ENCODE measurements at places on chromosomes 3 and 15. TPM values are rescaled to one million over a fixed set of nuclear protein-coding genes. Genes with fewer than 3 reads are reported as not detected.

The MTFMT gene
- total RNA-seq, result 17.8 TPM

The CCDC39 gene
- total RNA-seq, result not detected

The ATP2C1 gene
- total RNA-seq, result 109 TPM

The SI gene
- not detected for total RNA-seq

The FBXO40 gene
- total RNA-seq, result not detected

The RASL12 gene
- total RNA-seq, result not detected

The ALDH1A3 gene
- not detected for total RNA-seq

The TGM4 gene
- not detected for total RNA-seq

The KBTBD13 gene
- not detected for total RNA-seq

The TAMM41 gene
- 20.1 TPM for total RNA-seq

The TMC3 gene
- total RNA-seq, result not detected

The PAK6 gene
- total RNA-seq, result 1.9 TPM

DNA sequence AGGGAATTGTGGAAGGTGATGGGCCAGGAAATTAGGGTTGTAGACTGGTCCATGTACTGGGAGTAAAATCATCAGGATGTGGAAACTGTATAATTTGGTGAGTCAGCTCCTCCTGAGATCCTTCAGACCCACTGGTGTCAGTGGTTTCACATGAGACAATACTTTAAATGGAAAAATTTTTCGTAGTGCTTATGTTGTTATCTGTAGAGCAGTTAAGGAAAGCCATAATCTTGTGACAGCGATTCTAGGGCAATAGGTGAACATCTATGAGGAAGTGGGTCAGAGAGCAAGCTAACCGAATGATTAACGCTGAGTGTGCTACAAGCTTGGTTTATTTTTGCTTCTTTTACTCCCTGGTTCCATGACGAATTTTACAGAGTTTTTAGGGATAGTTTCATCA, 200.6 kb downstream of the CADM2 start:
- H3K27me3 ChIP-seq, result no peaks in the 10 kb centered on the region
- peaks cover 5% of the 10 kb centered on the region for H3K36me3 ChIP-seq
- H3K4me3 ChIP-seq, result no peak overlapping the region
- no peak overlapping the region for H3K27ac ChIP-seq
- DNase-seq, result no peak

- H3K4me3 ChIP-seq, result peak overlapping the region; percentile 32
- peak; percentile 72 for DNase-seq
- H3K27ac ChIP-seq, result peak overlapping the region; percentile 14
- peaks cover 57% of the 10 kb centered on the region for H3K4me1 ChIP-seq
These were observed 25.7 kb downstream of the LIPC start for GRCh38 chr15:58457466-58457965.

- H3K4me1 ChIP-seq, result no peaks in the 10 kb centered on the region
- H3K4me3 ChIP-seq, result no peak overlapping the region
- no peak for DNase-seq
- H3K27ac ChIP-seq, result no peak overlapping the region
- no peaks in the 10 kb centered on the region for H3K36me3 ChIP-seq
These were observed 55.4 kb upstream of the LARS2 start for GRCh38 chr3:45332901-45333407.

DNA sequence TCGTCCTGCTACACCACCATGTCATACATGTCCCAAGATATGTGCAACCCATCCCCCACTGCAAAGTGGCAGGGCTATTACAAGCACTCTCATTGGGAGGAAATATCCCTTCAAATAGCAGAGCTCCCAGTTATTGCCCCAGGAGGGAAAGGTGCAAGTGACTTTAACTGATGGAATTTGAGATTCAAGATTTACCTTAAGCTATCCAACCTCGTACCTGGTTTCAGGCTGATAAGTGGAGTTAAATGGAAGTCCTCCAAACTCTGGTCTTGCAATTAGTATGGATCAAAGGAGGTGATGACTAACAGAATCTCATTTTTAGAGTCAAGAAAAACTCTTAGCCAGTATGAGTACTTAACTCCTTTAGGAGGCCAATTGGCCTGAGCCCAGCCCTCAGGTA, 2.1 kb downstream of the SLCO2A1 start:
- H3K27me3 ChIP-seq, result peaks cover 23% of the 10 kb centered on the region
- DNase-seq, result peak; percentile 12
- H3K4me1 ChIP-seq, result peaks cover 3% of the 10 kb centered on the region
- H3K4me3 ChIP-seq, result no peak overlapping the region
- no peak overlapping the region for H3K27ac ChIP-seq
- H3K36me3 ChIP-seq, result no peaks in the 10 kb centered on the region

- no peak for DNase-seq
- peaks cover 2% of the 10 kb centered on the region for H3K4me1 ChIP-seq
- no peak overlapping the region for H3K4me3 ChIP-seq
- H3K27ac ChIP-seq, result no peak overlapping the region
- no peaks in the 10 kb centered on the region for H3K36me3 ChIP-seq
- peaks cover 6% of the 10 kb centered on the region for H3K27me3 ChIP-seq
These were observed 15.1 kb downstream of the PLSCR5 start for GRCh38 chr3:146589899-146590508.

DNA sequence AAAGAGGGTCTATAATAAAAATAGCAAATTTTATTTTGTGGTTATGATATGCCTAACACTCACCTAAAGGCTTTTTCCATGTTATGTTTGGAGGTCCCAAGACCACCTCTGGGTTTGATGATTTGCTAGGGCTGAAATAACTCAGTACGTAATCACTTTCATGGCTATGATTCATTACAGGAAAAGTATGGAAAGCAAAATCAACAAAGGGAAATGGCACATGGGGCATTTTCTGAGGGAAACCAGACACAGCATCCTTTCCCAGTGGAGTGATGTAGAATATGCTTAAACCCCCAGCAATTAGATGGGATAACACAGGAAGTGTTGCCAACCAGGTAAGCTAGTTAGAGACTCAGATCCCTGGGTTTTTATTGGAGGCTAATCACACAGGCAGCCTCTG, 701.6 kb upstream of the CBLB start:
- no peak overlapping the region for H3K4me3 ChIP-seq
- no peak overlapping the region for H3K27ac ChIP-seq
- no peaks in the 10 kb centered on the region for H3K36me3 ChIP-seq
- H3K4me1 ChIP-seq, result peaks cover 6% of the 10 kb centered on the region

DNA sequence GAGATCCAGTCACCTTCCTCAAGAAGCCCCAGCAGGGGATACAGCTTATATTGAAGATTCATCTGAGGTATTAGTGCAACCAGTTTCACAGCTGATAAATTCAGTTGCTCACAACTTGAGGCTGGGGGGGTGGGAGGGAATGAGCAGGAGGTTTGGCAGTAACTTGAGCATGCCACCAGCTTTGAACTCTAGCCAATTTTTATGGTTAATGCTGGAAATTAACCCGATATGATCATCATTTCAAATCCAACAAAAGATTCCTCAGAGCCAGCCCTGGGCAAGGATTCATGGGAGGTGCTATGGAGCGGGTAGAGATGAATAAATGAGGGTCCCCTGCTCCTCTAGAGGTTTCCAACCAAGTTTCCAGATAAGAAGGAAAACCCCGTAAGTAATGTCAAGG, 73.1 kb upstream of the HES1 start:
- H3K4me1 ChIP-seq, result peaks cover 2% of the 10 kb centered on the region
- peaks cover 6% of the 10 kb centered on the region for H3K36me3 ChIP-seq
- no peak overlapping the region for H3K4me3 ChIP-seq
- no peak overlapping the region for H3K27ac ChIP-seq

DNA sequence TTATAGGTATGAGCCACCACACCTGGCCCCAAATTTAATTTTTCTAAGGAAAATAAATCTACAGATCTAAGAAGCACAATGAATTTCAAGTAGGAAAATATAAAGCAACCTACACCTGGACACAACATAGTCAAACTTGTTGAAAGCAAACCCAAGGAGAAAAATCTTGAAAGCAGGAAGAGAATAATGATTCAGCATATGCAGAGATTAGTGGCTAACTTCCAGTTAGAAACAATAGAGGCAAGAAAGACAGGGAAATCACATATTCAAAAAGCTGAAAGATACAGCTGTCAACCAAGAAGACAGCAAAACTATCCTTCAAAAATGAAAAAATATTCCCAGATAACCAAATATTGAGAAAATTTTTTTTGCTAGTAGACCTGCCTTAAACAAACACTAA, 49.4 kb downstream of the ZNF148 start:
- peaks cover 14% of the 10 kb centered on the region for H3K36me3 ChIP-seq
- DNase-seq, result no peak
- peaks cover 5% of the 10 kb centered on the region for H3K4me1 ChIP-seq
- no peak overlapping the region for H3K4me3 ChIP-seq

GRCh38 chr15:96362755-96363651, 32.5 kb downstream of the NR2F2 start:
- peaks cover 5% of the 10 kb centered on the region for H3K36me3 ChIP-seq
- H3K27me3 ChIP-seq, result peaks cover 50% of the 10 kb centered on the region
- H3K27ac ChIP-seq, result no peak overlapping the region
- peaks cover 3% of the 10 kb centered on the region for H3K4me1 ChIP-seq
- no peak for DNase-seq

- H3K36me3 ChIP-seq, result peaks cover 2% of the 10 kb centered on the region
- H3K4me3 ChIP-seq, result peak overlapping the region; percentile 44
- H3K4me1 ChIP-seq, result peaks cover 21% of the 10 kb centered on the region
- no peak for DNase-seq
- peak overlapping the region; percentile 10 for H3K27ac ChIP-seq
These were observed 227.8 kb downstream of the UBE2E2 start for GRCh38 chr3:23430781-23431398.

- no peaks in the 10 kb centered on the region for H3K4me1 ChIP-seq
- H3K27me3 ChIP-seq, result no peaks in the 10 kb centered on the region
- no peak overlapping the region for H3K4me3 ChIP-seq
These were observed 201.9 kb downstream of the WNT5A start for GRCh38 chr3:55285156-55285555.

DNA sequence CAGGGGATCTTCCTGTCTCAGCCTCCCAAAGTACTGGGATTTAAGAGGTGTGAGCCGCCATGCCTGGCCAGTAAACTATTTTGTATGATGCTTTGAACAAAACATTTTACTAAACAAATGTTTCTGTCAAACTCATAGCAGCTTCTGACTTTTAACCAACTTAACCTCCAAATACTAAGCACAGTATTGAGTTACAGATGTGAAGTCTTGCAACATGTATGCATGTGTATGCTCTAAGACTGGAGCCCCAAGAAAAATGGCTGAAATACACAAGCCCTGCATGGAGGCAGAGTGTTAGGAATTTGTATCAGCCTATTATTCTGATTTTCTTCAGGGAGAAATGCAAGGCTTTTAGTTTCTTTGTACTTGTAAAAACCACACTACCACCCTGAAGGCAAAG, 137.1 kb downstream of the CBLB start:
- no peak overlapping the region for H3K4me3 ChIP-seq
- H3K36me3 ChIP-seq, result peaks cover 23% of the 10 kb centered on the region
- no peak for DNase-seq
- H3K27ac ChIP-seq, result peak overlapping the region; percentile 52
- no peaks in the 10 kb centered on the region for H3K27me3 ChIP-seq

DNA sequence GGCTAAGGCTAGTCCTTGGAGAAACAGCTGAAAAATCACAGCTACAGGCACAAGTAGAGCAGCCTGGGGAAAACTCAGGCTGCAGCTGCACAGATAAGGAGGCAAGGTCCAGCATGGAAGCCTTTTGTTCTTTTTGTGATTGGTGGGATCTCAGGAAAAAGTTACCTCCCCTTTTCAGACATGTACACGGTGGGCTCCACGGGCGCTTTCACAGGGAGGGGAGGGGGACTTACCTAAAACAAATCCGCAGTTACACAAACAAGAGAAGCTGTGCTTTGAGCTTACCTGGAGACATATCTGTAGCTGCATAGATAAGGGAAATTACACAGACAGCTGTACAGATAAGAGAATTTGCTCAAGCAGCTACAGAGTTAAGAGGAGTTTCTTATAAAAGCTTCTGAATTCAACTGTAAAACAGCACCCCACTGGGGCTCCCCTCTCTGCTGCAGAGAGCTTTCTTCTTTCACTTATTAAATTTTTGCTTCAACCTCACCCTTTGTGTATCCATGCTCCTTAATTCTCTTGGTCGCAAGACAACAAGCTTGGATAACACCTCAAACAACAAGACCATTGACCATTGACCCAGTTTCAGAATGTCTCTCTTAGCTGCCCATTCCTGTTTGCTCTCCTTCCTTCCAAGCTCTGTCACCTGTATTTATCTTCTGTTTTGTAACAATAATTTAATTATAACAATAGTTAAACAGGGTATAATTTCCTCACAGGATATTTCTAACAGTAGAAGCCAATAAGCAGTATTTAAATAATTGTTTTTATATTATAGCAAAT, 10.9 kb upstream of the CD200 start:
- DNase-seq, result no peak
- H3K36me3 ChIP-seq, result no peaks in the 10 kb centered on the region
- peaks cover 5% of the 10 kb centered on the region for H3K4me1 ChIP-seq
- H3K27me3 ChIP-seq, result peaks cover 20% of the 10 kb centered on the region
- H3K27ac ChIP-seq, result no peak overlapping the region

- H3K36me3 ChIP-seq, result no peaks in the 10 kb centered on the region
- no peak overlapping the region for H3K4me3 ChIP-seq
- H3K27ac ChIP-seq, result no peak overlapping the region
- H3K4me1 ChIP-seq, result no peaks in the 10 kb centered on the region
- DNase-seq, result no peak
These were observed 769.5 kb upstream of the DPPA4 start for GRCh38 chr3:110106805-110107204.

DNA sequence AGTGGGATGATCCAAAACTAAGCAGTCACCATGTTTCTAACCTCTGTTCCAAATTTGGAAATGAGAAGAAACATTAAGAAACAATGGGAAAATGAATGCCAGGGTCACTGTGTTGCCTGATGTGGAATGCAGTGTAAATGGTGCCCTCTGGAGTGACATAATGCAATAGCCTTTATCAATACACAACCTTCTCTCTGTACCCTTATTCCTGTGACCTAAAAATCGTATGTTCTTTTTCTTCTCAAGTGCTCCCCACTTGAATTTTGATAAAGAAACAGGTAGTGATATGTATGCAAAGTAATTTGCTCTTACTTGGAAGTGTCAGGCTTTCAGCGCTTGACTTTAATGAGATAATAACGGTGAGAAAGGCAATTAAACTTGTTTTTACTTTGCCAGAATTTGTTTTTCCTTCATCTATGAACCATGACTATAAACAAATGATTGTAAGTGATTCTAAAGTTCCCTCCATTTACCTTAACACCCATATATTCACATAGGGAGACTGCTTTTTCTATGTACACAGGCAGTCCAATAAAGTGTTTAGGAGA, 145.8 kb upstream of the THRB start:
- no peak overlapping the region for H3K4me3 ChIP-seq
- H3K36me3 ChIP-seq, result no peaks in the 10 kb centered on the region
- H3K27ac ChIP-seq, result no peak overlapping the region
- DNase-seq, result no peak
- H3K27me3 ChIP-seq, result peaks cover 8% of the 10 kb centered on the region
- no peaks in the 10 kb centered on the region for H3K4me1 ChIP-seq

GRCh38 chr3:38545983-38546382, 49.8 kb downstream of the EXOG start:
- no peaks in the 10 kb centered on the region for H3K27me3 ChIP-seq
- H3K27ac ChIP-seq, result no peak overlapping the region
- no peaks in the 10 kb centered on the region for H3K36me3 ChIP-seq
- no peak overlapping the region for H3K4me3 ChIP-seq

- H3K4me3 ChIP-seq, result no peak overlapping the region
- H3K27me3 ChIP-seq, result peaks cover 31% of the 10 kb centered on the region
- peaks cover 4% of the 10 kb centered on the region for H3K4me1 ChIP-seq
- H3K36me3 ChIP-seq, result no peaks in the 10 kb centered on the region
These were observed 5.1 kb upstream of the KLHL40 start for GRCh38 chr3:42680271-42680670.

GRCh38 chr15:39960411-39960810, 26.5 kb downstream of the EIF2AK4 start:
- peaks cover 15% of the 10 kb centered on the region for H3K36me3 ChIP-seq
- H3K27me3 ChIP-seq, result no peaks in the 10 kb centered on the region
- H3K4me1 ChIP-seq, result no peaks in the 10 kb centered on the region
- DNase-seq, result no peak
- no peak overlapping the region for H3K4me3 ChIP-seq

All from natural killer cell treated with Interleukin-12 subunit alpha and Interleukin-12 subunit beta and Interleukin-15 and Interleukin-18, amount 100 ng/mL, for 72 hours (primary cell).